ENCODE measurements at places on chromosomes 1 and 21.
A peak's percentile ranks its signal among the peaks of the same experiment; 100 is the strongest.

DNA sequence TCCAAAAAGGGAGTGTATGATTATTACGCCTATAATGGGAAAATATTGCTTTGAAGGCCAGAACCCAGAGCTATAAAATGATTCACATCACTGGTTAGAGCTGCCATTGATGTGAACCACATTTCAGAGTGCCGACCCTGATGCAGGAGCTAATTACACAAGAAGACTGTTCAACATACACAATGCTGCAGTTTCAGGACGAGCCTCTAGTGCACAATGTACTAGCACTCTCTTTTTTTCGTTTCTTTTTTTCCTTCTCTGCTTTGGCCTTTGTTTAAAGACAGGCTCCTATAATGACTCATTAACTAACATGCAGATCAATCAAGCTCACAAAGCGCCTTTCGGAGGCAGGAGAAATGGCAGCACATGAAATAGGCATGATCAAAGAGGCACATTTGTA, 66.0 kb upstream of the HMGB4 start:
- DNase-seq: no peak

GRCh38 chr21:15682186-15682895, 47.4 kb upstream of the USP25 start:
- no peak for DNase-seq

DNA sequence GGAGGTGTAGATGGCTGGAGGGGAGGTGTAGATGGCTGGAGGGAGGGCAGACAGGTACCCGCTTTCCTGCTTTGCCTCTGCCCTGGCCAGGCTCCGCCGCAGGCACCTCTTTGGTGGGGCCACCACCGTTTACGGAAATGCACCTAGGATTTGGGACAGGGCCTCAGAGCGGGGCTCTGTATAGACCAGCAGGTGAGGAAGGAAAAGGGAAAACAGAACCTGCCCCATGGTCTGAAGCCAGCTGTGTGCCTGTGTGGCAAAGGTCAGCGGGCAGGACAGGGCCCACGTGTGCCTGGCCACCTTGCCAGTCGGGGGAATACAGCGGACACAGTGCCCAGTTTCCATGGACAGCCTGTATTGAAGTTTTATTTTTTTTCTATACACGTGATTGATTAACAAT, 12.1 kb upstream of the PTTG1IP start:
- no peak for DNase-seq

GRCh38 chr1:16298653-16299052, 53.6 kb downstream of the FBXO42 start:
- no peak for DNase-seq

DNA sequence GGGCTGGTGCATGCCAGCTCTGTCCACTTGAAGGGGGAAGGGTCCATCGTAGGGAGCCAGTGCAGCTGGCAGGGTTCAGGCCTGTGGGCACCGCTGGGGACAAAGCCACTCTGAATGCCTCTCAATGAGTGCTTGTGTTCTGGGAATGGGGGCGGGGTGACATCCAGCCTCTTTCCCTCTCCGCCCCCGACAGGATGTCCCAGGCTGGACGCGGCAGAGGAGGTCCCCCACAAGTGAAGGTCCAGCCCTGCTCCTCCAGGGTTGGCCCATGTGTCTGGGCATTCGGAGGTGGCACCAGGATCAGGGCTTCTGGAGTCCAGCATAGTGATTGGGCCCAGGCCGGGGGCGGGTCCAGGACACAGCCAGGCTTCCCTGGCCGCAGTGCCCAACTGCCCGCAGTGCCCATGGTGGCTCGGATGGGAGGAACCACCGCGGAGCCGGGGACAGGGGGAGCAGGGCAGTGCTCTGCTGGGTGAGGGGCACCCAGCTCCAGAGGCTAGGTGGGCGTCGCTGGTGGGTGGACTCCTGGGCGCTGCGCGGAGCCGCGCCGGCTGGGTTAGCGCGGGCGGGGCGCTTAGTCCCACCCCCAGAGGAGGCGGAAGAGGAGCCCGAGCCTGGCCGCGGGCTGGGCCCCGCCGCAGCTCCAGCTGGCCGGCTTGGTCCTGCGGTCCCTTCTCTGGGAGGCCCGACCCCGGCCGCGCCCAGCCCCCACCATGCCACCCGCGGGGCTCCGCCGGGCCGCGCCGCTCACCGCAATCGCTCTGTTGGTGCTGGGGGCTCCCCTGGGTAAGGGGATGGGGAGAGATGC, at the start of gene SHISA4:
Gene SHISA4, plus strand, starts transcription at position 617 of the 808 bp plus-strand sequence. Its CDS starts 97 bp downstream, at position 714.
- peak; percentile 85 for DNase-seq
